ENCODE measurements at places on chromosomes 16 and 17.
A peak's percentile ranks its signal among the peaks of the same experiment; 100 is the strongest.

DNA sequence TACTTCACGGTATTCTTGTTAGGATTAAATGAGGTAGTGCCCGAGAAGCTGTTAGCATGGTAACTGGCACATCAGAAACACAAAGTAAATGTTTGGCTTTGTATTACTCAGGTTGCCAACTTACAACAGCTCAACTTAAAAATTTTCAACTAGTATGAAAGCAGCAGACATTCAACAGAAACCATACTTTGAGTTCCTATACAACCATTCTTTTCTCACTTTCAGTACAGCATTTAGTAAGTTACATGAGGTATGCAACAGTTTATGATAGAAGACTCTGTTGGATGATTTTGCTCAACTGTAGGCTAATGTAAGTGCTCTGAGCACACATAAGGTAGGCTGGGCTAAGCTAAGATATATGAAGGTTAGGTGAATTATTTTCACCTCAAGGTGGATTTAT is 7.7 kb downstream of the CENPN start:
- no peak for DNase-seq

DNA sequence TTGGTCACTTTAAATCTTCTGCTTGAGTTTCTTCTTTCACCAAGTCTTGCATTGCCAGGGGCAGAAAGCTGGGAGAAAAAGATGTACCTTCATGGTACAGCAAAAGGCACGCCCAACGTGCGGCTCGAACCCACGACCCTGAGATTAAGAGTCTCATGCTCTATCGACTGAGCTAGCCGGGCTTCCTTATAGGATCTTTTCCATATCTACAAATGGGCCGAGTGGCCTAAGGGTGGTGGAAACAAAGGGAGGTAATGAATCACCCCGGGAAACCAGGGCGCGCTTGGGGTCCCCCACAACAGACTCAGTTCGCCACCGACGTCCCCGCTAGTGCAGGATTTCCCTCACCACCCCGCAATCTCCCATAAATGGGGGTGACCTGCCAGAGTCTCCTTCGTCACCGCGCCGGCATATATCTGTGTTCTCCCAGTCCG is 7.5 kb upstream of the OR1F1 start:
- DNase-seq: no peak

- DNase-seq: peak; percentile 41
Measured at GRCh38 chr16:58339452-58339981, 44.7 kb upstream of the PRSS54 start.

DNA sequence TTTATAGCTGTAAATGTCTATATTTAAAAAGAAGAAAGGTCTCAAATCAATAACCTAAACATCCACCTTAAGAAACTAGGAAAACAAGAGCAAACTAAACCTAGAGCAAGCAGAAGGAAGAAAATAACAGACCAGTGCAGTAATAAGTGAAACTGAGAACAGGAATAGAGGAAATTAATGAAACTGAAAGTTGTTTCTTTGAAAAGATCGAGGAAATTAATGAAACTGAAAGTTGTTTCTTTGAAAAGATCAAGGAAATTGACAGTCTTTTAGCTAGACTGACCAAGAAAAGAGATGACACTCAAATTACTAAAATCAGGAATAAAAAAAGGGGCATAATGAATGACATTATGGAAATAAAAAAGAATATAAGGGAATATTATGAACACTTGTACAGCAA is 46.4 kb downstream of the SLFN5 start:
- DNase-seq: no peak

DNA sequence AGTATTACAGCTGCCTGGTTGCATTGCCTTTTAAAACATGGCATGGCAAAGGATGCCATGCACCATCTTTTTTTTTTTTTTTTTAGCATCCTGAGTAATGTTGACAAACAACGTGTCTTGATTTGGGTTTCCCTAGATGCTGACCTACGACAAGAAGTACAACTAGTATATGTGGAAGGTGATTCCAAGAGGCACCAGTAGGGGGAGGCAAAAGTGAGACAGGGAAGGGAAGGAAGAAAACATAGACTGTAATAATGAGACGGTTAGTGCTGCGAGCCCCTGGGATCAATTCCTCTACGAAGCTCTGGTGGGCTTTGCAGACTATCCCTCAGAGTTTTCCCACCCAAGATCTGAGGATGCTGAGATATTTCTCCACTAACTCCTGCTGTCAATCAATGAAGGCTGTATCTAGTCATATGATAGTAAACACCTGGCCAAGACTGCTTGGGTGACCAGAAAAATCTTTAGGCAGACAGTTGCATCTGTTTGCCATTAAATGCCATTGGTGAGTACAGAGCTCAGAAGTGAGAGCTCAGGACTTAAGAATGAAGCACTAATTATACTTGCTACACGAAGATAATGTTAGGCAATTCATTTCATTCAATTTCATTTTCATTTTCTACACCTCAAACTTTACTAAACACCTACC is 458.6 kb upstream of the GOT2 start:
- peak; percentile 42 for DNase-seq

- DNase-seq: no peak
Measured at GRCh38 chr16:35754391-35755369, 2295.3 kb downstream of the TP53TG3F start.

- DNase-seq: no peak
Measured at GRCh38 chr16:71414038-71414437, 27.8 kb downstream of the TLE7 start.

GRCh38 chr17:5050278-5050677 is 15.1 kb upstream of the SLC52A1 start:
- no peak for DNase-seq

DNA sequence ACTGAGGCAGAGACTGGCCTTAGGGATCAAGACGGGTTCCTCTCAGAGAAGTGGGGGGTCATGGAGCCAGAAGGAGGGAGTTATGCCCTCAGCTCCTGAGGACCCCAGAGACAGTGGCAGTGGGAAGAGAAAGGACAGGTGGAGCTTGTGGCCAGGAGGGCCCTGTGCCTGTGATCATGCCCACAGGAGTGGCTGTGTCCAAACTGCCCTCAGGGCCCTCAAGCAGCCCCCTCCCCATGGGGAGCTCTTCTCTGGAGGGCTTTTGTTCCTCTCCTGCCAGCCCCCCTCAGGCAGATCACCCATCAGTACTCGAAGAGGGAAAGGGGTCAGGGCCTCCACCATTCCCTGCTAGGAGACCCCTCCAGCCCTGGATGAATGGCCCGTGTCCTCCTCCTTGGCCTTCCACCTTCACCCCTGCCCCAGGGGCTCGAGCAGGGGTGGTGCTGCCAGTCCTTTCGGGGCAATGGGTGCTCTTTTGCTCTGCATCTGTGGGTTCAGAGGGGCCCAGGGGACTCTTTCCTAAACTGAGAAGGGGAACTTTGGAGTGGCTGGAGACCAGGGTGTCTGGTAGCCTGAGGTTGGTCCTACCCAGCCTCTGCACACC is 52.7 kb downstream of the BEAN1 start:
- DNase-seq: no peak
